H9 (cell line): ENCODE measurements at places on chromosomes 11 and 22. TPM values are rescaled to one million over a fixed set of nuclear protein-coding genes. Genes with fewer than 3 reads are reported as not detected.
A peak's percentile ranks its signal among the peaks of the same experiment; 100 is the strongest.

Gene DDX25
- 6.9 and 7.4 TPM in 2 replicates for total RNA-seq

Gene OR51I1
- total RNA-seq: not detected in 2 replicates

Gene SLC1A2
- total RNA-seq: 0.09 and 0.50 TPM in 2 replicates

Gene GAS2
- total RNA-seq: 1.7 and 1.8 TPM in 2 replicates

Gene OR5A1
- not detected in 2 replicates for total RNA-seq

Gene SLC7A4
- 0.09 and 0.22 TPM in 2 replicates for total RNA-seq

Gene FUT4
- total RNA-seq: 5.3 and 5.4 TPM in 2 replicates

Gene HBG1
- not detected in 2 replicates for total RNA-seq

Gene MYOD1
- total RNA-seq: not detected in 2 replicates

Gene TRPM5
- total RNA-seq: 0.09 TPM in 1 of 2 replicates, not detected in the other

Gene NELL1
- 0.09 and 0.22 TPM in 2 replicates for total RNA-seq

Gene MS4A6E
- total RNA-seq: not detected in 2 replicates

Gene KDM4D
- total RNA-seq: 1.4 and 1.9 TPM in 2 replicates

Gene HYLS1
- 8.0 and 8.6 TPM in 2 replicates for total RNA-seq

- DNase-seq: no peak
Observed at GRCh38 chr22:25406510-25407210, 157.8 kb upstream of the GRK3 start.

GRCh38 chr11:113519989-113520613 lies 44.9 kb upstream of the DRD2 start:
- no peak for DNase-seq

DNA sequence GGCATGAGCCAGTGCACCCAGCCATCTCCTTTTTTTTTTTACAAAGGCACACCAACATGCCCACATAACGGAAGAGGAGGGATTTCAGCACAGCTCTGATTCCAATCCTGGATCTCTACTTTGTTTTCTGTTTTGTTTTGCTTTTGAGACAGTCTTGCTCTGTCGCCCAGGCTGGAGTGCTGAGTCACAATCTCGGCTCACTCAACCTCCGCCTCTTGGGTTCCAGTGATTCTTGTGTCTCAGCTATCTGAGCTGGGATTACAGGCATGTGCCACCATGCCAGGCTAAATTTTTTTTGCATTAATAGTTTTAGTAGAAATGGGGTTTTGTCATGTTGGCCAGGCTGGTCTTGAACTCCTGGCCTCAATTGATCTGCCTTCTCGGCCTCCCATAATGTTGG lies 28.1 kb downstream of the VSTM5 start:
- DNase-seq: no peak

GRCh38 chr11:63274776-63275175 lies 31.4 kb upstream of the SLC22A25 start:
- no peak for DNase-seq

DNA sequence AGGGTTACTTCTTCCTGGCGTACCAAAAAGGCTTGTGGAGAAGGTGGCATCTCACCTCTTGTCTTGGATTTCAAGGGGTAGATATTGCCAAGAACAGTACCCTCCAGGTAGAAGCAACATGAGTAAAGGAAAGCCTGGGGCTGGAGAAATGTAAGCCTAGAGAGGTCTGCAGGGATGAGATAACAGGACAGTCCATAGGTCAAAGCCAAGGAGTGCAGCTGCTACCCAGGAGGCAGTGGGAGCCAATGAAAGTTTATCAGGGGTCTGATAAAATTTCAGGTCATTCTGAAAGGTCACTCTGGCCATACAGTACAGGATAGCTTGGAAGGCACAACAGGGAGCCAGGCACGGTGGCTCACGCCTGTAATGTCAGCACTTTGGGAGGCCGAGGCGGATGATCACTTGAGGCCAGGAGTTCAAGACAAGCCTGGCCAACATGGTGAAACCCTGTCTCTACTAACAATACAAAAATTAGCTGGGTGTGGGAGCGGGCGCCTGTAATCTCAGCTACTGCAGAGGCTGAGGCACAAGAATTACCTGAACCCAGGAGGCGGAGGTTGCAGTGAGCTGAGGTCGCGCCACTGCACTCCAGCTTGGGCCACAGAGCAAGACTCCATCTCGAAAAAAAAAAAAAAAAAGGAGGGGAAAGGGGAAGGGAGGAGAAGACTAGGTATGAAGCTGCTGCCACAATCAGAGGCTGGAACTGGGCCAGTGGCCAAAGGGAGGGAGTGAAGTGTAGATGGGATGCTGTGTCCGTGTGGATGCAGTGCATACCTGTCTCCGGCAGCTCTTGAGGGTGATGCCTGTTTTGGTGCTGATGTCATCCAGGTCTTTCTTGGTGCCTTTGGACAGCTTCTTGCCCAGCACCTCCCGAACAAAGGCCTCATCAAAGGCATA lies 1.2 kb downstream of the FIBP start:
- no peak for DNase-seq

GRCh38 chr11:88303037-88303436 lies 34.5 kb downstream of the CTSC start:
- no peak for DNase-seq

DNA sequence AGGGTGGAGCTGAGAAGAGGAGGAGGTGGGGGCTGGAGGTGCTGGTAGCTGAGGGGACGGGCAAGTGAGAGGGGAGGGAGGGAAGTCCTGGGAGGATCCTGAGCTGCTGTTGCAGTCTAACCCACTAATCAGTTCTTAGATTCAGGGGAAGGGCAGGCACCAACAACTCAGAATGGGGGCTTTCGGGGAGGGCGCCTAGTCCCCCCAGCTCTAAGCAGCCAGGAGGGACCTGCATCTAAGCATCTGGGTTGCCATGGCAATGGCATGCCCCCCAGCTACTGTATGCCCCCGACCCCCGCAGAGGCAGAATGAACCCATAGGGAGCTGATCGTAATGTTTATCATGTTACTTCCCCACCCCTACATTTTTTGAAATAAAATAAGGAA lies 24.4 kb downstream of the FADS3 start:
- DNase-seq: no peak

DNA sequence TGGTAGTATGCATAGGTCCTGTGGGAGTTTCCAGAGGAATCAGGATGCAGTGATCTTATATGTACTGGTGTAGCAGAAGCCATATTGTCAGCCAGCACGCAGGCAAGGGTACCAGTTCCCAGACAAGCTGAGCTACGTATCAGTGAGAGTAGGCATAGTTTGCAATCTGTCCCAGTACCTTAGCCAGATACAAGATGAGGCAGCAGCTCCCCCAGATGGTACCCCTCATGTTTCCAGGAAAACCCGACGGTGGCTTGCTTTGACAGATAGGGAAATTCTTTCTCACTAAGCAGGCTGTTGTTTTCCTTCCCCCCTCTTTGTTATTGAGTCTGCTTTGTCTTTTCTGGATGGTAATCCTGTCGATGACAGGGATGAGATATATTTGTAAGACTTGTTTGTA lies 109.7 kb upstream of the RRM1 start:
- peak; percentile 24 for DNase-seq

GRCh38 chr22:39995393-39996252 lies 869 bp downstream of the FAM83F start:
- DNase-seq: peak; percentile 43

DNA sequence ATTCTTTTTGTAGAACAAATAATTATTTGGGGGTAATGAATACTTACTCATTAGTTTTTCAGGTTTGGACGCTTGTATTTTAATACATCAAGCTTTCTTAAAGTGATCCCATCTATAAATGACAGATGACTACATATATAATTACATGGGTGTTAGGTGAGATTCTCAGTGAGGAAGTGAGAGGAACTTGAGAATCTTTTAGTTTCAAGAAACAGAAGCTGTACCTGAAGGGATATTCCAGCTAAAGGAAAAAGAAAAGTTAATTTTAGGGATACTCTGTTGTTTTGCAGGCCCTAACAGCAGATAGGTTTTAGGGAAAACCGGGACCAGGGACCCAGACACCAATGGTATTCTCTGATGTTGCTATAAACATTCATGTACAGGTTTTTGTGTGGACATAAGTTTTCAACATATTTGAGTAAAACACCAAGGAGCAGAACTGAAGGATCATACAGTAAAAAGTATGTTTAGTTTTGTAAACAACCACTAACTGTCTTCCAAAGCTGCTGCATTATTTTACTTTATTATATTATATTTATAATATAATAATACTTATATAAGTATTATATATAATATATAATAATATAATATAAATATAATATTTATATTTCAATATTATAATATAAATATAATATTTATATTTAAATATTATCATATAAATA lies 24.1 kb upstream of the PHOX2A start:
- DNase-seq: no peak

GRCh38 chr11:42593441-42593840 lies 718.4 kb upstream of the API5 start:
- DNase-seq: no peak

DNA sequence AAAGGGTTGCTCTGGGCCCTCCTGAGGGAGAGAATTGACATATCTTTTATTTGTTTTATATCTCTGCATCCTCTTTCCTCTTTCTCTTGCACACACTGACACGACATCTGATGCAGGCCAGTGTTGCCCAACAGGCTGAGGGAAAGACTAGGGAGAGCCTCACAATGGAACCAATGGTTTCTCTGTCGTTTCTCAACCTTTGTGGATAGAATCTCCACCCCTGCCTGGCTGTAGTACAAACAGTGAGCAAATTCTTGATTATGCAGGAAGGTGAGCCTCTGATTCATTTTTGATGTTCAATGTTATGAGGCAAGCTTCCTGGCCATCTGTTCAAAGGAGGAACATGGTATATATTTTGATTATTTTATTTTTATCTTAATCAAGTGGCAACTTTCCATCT lies 49.8 kb upstream of the PLET1 start:
- DNase-seq: no peak

DNA sequence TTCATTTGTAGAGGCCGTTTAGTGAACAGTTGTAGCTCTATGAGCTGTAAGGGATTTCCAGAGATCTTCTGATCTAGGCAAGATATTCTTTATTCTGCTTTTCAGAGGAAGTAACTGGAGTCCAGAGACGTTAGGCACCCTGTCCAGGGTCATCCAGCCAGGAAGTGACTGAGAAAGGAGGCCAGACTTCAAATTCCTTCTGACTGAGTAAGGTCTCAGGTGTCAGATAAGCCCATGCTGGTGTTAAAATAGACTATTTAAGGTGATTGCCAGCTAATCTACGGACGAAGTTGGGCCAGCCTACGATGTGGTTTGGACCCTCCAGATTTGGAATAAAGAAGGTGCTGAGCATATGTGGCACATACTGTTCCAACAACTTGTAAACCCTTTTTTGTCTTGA lies 54.6 kb downstream of the GRIK4 start:
- peak; percentile 32 for DNase-seq

DNA sequence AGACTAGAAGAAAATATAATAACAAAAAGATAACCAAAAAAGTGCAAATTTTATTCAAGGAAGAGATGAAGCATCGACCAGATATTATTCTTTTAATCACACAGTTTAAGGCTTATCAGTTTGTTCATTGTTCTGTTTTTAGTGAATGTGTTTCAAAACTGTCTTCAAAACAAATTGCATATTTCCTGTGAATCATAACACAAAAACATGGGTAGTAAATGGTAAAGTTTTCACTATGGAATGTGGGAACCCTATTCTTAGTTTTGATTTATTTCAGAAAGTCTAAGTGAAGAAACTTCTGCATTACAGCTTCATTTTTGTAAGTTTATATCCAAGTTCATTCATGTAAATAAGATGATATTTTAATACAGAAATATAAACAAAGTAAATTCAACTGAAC lies 207.6 kb upstream of the LUZP2 start:
- DNase-seq: no peak

DNA sequence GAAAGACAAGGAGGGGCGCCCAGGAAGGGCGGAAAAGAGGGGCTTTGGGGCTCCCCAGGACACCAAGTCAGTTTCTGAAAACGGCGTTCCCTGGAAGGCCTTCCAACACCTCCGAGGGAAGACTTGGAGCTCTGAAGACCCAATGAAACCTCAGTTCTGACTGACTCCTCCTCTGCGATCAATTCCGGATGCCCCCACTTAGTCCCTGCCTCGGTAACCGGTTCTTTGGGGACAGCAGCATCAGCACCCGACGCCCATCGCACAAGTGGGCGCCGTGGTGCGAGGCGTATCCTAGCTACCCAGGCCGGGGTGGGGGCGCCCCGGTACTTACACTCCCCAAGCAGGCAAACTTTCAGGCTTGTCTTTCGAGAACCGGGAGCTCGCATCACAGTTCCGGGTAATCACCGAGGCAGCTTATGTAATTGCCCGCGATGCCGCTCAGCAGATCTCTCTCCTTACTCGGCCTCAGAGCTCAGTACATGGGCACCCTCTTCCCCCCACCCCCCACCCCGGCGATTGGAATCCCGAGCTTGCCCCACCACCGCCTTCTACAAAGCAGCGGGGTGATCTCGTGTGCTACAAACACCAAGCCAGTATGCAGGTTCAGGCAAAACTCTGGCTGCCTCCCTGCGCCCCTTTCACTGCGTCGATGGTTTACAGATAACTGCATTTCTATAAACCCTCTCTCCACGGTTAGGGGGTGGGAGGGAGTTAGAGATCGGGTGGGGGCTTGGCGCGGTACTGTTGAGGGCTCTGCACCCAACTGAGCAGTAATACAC lies 2.0 kb downstream of the TENM4 start:
- peak; percentile 54 for DNase-seq

DNA sequence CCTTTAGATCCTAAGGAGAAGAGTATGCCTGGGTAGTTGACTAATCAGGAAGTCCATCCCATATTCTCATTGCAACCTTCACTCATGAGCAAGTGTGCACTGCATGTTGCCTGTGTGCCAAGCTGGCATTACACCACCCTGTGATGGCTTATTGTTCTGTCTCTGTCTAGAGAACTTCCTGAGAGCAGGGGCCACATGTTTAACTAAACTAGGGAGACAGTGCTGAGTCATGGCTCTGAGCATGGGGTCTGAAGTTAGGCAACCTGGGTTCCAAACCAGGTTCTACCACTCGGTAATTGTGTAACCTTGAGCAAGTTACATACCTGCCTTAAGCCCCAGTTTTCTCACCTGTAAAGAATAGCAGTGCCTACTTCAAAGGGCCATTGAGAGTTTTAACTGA lies 39.6 kb downstream of the CSNK2A3 start:
- DNase-seq: no peak
